Aorta (tissue), 5 donors: ENCODE measurements at places on chromosomes 3 and 15. TPM values are rescaled to one million over a fixed set of nuclear protein-coding genes. Genes with fewer than 3 reads are reported as not detected.

GRCh38 chr3:19025441-19025840, 122.9 kb upstream of the KCNH8 start:
- no peaks in the 10 kb centered on the region for H3K27me3 ChIP-seq
- no peak overlapping the region for H3K4me3 ChIP-seq
- H3K27ac ChIP-seq = no peak overlapping the region

DNA sequence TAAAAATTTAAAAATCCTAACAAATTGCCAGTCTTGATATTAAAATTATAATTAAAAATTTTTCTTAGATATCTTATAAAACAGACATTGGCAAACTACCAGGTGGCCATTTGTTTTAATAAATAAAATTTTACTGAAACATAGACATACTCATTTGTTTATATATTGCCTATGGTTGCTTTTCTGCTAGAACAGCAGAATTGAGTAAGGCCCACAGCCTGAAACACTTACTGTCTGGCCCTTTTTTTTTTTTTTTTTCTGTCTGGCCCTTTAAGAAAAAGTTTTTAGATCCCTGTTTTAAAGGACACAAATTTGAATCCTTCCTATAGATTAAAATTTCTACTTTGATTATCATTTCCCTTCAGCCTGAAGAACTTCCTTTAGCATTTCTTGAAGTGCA, 60.5 kb upstream of the CTDSPL2 start:
- H3K36me3 ChIP-seq = no peaks in the 10 kb centered on the region
- H3K4me1 ChIP-seq = no peaks in the 10 kb centered on the region
- no peak overlapping the region for H3K4me3 ChIP-seq

DNA sequence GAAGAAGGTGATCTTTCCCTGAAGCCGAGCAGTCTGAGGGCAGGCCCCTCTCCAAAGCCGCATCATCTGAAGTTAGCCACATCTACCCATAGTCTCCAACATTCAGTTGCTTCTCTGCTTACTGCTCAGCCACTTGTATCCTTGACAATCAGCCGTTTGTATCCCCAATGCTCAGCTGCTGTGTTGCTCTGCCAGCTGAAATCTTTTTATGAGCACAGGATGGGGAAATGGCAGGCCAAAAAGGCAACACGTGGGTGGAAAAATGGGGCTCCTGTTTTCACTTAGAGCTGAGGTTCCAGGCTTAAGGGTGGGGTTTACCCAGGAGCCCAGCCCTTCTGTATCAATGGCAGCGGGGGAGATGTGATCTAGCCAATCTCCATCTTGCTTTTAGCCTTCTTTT, 36.3 kb downstream of the METTL6 start:
- no peaks in the 10 kb centered on the region for H3K27me3 ChIP-seq
- no peaks in the 10 kb centered on the region for H3K36me3 ChIP-seq
- no peak overlapping the region for H3K27ac ChIP-seq
- no peaks in the 10 kb centered on the region for H3K4me1 ChIP-seq
- DNase-seq = no peak

GRCh38 chr3:146967783-146968182, 362.6 kb upstream of the PLSCR5 start:
- H3K36me3 ChIP-seq = no peaks in the 10 kb centered on the region
- no peaks in the 10 kb centered on the region for H3K27me3 ChIP-seq
- no peaks in the 10 kb centered on the region for H3K4me1 ChIP-seq
- H3K4me3 ChIP-seq = no peak overlapping the region
- DNase-seq = no peak
- no peak overlapping the region for H3K27ac ChIP-seq

DNA sequence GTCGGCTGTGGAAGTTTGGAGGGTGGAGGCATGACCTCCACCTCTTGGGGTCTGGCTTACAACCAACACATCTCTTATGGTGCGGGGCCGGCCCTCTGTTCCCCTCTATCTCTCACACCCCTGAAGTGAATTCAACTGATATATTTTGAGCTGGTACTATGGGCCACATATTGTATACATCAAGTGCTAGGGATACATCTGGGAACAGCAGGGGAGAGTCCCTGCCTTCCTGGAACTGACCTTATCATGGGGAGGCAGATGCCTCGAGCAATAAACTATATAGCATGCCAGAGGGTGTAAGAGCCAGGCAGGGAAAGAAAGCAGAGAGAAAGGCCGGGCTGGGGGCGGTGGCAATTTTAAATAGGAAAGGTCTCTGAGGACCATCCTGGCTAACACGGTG, 60.4 kb upstream of the TRPM1 start:
- H3K36me3 ChIP-seq = no peaks in the 10 kb centered on the region
- H3K4me3 ChIP-seq = no peak overlapping the region
- H3K27me3 ChIP-seq = no peaks in the 10 kb centered on the region
- H3K27ac ChIP-seq = no peak overlapping the region

DNA sequence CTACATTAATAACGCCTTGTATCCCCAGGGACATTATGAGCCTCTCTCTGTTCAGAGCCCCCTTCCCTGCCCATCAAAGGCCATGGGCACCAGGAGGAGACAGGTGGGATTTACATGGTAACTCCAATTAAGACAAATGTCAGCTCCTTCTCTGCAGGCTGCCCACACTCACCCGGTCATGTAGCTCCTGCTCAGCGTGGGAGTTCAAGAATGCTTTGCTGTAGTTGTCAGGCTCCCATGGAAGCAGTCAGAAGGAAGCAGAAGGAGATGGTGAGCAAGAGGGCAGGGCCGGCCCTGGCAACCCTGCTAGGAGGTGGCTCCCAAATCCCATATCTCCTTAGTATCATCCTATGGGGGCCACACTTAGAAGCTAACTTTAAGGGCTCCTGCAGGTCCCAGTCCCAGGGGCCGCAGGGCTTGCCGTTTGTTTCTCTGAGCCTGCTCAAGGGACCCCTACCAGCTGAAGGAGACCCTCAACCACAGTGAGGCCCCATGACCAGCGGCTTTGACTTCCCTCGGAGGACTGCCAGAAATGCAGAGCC, 218.4 kb upstream of the TLE3 start:
- DNase-seq = no peak
- H3K4me3 ChIP-seq = no peak overlapping the region
- H3K27ac ChIP-seq = no peak overlapping the region
- H3K4me1 ChIP-seq = no peaks in the 10 kb centered on the region
- H3K36me3 ChIP-seq = no peaks in the 10 kb centered on the region

GRCh38 chr3:13424865-13425617, 4.9 kb upstream of the NUP210 start:
- H3K27ac ChIP-seq = no peak overlapping the region
- DNase-seq = no peak
- no peaks in the 10 kb centered on the region for H3K4me1 ChIP-seq
- no peak overlapping the region for H3K4me3 ChIP-seq

- H3K4me3 ChIP-seq = no peak overlapping the region
- H3K36me3 ChIP-seq = no peaks in the 10 kb centered on the region
- no peaks in the 10 kb centered on the region for H3K4me1 ChIP-seq
Observed at GRCh38 chr15:101397521-101398003, 91.9 kb downstream of the PCSK6 start.

GRCh38 chr3:146975032-146975431, 369.9 kb upstream of the PLSCR5 start:
- no peaks in the 10 kb centered on the region for H3K36me3 ChIP-seq
- no peak overlapping the region for H3K27ac ChIP-seq

DNA sequence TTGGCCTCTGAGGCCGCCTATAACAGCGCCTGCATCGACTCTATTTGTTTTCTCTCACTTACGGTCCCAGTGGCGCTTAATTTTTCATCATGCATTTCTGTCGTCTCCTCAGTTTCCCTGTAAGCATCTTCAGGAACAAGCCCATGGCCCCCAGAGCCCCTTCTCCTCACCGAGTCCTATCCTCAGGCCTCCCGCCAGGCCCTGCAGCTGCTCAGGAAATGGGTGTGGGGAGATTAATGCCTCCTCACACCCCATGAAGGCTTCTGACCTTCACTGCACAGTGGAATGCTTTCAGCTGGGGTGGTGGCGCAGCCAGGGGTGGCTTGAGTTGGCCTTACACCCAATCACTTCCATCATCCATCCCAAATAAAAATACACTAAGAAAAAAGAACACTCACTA, 260.4 kb downstream of the FAM43A start:
- no peak overlapping the region for H3K27ac ChIP-seq
- H3K36me3 ChIP-seq = no peaks in the 10 kb centered on the region
- no peak for DNase-seq
- H3K27me3 ChIP-seq = no peaks in the 10 kb centered on the region
- H3K4me3 ChIP-seq = no peak overlapping the region
- no peaks in the 10 kb centered on the region for H3K4me1 ChIP-seq

DNA sequence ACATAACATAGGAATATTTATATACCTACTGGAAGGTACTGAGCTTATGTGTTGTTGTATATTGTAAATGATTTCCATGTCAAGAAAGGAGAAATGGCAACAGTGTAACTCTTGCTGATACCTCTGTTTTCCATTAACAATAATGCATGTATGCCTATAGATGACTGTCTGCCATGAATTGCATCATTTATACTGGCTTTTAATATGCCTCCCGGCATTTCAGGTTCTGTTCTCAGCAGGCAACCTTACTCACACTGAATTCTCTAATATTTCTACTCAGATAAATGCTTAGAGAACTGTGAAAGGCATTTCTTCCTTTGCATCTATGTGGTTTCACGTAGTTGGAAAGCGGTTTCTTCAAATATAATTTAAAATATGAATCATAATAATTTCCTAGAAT, 41.8 kb downstream of the LEKR1 start:
- no peak overlapping the region for H3K27ac ChIP-seq
- DNase-seq = no peak
- H3K36me3 ChIP-seq = no peaks in the 10 kb centered on the region
- H3K4me1 ChIP-seq = no peaks in the 10 kb centered on the region

DNA sequence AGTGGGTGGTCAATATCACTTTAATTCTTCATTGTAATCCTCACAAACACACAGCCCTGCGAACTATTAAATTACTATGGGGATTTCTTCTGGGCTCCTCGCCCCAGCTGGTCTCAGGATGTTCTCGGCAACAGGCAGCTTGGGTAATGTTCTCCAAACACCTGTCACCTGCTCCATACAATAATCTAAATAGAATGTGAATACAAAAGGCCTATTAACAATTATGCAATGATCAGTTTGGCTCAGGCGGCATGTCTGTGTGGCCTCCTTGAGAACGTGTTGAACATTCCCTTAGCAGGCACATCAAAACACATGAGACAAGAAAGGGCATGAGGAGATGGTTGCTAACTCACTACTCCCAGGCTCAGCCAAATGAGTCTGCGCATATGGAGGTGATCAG, 158.6 kb upstream of the KBTBD8 start:
- DNase-seq = no peak
- H3K27me3 ChIP-seq = no peaks in the 10 kb centered on the region
- no peaks in the 10 kb centered on the region for H3K36me3 ChIP-seq
- H3K4me1 ChIP-seq = no peaks in the 10 kb centered on the region
- H3K4me3 ChIP-seq = no peak overlapping the region

- no peaks in the 10 kb centered on the region for H3K27me3 ChIP-seq
- H3K4me3 ChIP-seq = no peak overlapping the region
- no peaks in the 10 kb centered on the region for H3K4me1 ChIP-seq
Observed at GRCh38 chr15:77557564-77557963, 75.1 kb downstream of the LINGO1 start.

GRCh38 chr15:65580287-65580686, 30.6 kb downstream of the INTS14 start:
- DNase-seq = no peak
- H3K4me1 ChIP-seq = no peaks in the 10 kb centered on the region
- no peak overlapping the region for H3K4me3 ChIP-seq
- H3K27me3 ChIP-seq = no peaks in the 10 kb centered on the region

DNA sequence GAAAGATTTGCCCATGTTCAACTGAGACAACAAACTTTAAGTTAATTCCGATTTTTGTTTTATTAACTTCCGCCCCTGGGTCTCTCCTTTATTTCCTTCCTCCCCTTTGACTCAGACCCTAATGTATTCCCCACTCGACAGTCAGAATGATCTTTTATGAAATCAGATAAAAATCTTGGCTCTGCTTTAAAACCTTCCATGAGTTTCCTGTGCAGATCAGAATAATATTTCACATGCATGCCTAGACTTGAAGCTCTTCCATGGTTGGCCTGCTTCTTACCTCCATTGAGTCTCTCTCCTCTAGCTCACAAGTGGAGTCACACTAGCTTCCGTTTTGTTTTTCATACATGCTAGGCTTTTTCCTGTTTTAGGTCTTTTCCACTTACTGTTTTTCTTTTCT, 116.8 kb upstream of the SPATA16 start:
- no peaks in the 10 kb centered on the region for H3K27me3 ChIP-seq
- no peaks in the 10 kb centered on the region for H3K36me3 ChIP-seq

DNA sequence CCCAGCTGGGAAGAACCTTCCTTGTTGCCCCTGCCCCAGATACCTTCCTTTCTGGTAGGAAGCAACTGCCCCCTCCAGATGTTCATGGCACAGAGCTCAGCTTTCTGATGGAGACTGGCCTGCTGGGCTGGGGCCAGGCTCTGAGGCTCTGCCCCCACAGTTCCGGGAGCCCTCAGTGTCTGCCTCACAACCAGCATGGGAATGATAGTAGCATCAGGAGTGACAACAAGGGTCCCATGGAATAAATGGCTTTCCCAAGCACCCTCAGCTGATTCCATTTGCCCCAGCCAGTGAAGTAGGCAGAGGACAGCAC, 65.6 kb upstream of the IQSEC1 start:
- H3K36me3 ChIP-seq = no peaks in the 10 kb centered on the region
- H3K4me3 ChIP-seq = no peak overlapping the region
- H3K27ac ChIP-seq = no peak overlapping the region
- no peaks in the 10 kb centered on the region for H3K4me1 ChIP-seq

GRCh38 chr3:141544697-141545096, 57.9 kb downstream of the RASA2 start:
- no peak overlapping the region for H3K4me3 ChIP-seq
- no peaks in the 10 kb centered on the region for H3K36me3 ChIP-seq
- H3K4me1 ChIP-seq = no peaks in the 10 kb centered on the region
- H3K27ac ChIP-seq = no peak overlapping the region
- no peaks in the 10 kb centered on the region for H3K27me3 ChIP-seq
- DNase-seq = no peak

GRCh38 chr3:58586776-58587192, 9.6 kb upstream of the FAM107A start:
- H3K27ac ChIP-seq = no peak overlapping the region
- DNase-seq = no peak
- H3K4me3 ChIP-seq = no peak overlapping the region
- no peaks in the 10 kb centered on the region for H3K4me1 ChIP-seq
- H3K27me3 ChIP-seq = no peaks in the 10 kb centered on the region
- H3K36me3 ChIP-seq = no peaks in the 10 kb centered on the region

DNA sequence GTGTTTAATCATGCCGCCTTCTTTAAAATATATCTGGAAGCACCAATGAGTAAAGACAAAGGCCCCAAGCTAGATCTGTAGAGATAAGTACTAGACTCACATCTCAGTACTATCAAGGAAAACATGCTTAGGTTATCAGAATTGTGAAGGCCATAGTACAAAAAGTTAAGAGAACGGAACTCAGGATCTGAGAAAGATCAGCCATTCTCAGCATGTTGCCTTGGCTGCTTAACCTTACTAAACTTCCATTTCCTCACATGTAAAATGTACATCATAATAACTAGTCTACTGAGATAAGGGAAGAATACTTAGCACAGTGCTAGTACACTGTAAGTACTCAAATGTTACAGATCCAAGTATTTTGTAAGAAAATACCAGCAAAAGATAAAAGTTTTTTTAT, 7.6 kb downstream of the DNAJC19 start:
- H3K27me3 ChIP-seq = no peaks in the 10 kb centered on the region
- H3K4me3 ChIP-seq = no peak overlapping the region
- DNase-seq = no peak

C3orf20 gene
- total RNA-seq = 0.16 TPM

OR5H6 gene
- total RNA-seq = not detected

THBS1 gene
- 1,398 TPM for total RNA-seq

TMEM108 gene
- 3.6 TPM for total RNA-seq

CLDN11 gene
- total RNA-seq = 5.1 TPM

GUCA1C gene
- not detected for total RNA-seq

MITF gene
- 28.4 TPM for total RNA-seq
